ENCODE measurements at places on chromosomes 12 and 14.

DNA sequence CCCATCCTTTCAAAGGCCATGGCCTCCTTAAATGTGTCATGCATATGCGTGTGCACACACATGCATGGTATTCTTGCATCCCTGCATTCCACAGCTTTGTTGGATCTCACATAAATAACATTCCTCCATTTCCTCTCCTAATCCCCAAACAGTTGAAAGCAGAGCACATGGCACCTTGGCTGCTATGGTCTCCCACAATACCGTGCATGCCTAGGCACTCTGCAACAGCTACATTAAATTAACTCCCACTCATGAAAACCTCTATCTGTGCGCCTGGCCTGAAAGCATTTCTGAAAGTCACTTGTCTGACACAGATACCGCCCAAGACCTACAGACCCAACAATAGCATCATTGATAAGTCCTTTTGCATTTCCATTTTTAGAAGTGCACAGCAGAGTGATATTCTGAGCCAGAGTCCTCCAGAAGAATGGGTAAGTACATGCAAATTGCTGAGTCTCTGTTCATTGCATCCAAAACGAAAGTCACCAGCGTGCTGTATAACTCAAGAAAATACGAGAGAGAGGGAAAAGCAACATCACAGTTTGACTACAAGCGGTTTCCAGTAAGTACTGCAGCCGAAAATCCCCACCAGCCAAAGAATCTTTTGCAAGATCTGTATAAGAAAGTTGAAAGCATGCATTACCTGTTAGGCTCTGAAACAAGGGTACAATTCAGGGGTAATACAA is 436 bp downstream of the ASB2 start:
- no peak for DNase-seq

GRCh38 chr12:51744235-51744634 is 104.3 kb downstream of the FIGNL2 start:
- DNase-seq = no peak

GRCh38 chr14:90742252-90742651 is 74.0 kb downstream of the TTC7B start:
- DNase-seq = no peak

DNA sequence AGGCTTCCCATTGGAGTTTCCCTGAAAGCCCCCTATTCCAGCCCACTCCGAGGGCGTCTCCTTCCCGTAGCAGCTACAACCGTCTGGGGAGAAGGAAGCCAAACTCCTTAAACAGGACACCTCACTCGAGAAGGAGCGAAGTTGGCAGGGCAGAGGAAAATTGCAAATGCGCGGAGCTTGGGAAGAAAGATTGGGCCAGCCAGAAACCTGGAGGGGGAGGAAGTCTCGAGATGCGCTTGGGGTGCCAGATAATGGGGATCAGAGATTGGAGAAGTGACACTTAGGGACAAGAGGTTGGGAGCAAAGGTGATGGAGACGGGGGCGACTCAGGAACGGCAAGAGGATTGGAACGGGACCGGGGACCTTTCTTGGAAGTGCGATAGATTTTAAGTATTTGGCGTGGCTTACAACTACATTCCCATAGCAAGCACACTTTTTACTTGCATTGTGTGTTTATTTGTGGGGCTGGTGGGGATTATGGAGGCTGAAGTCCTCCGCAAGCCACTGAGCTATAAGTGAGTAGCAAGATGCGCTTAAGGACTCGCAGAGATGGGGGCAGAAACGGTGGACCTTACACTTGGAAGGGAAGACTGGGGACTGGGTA is 926 bp downstream of the HRK start:
- no peak for DNase-seq

- DNase-seq = no peak
Observed at GRCh38 chr12:65876898-65877721, 52.8 kb downstream of the HMGA2 start.

DNA sequence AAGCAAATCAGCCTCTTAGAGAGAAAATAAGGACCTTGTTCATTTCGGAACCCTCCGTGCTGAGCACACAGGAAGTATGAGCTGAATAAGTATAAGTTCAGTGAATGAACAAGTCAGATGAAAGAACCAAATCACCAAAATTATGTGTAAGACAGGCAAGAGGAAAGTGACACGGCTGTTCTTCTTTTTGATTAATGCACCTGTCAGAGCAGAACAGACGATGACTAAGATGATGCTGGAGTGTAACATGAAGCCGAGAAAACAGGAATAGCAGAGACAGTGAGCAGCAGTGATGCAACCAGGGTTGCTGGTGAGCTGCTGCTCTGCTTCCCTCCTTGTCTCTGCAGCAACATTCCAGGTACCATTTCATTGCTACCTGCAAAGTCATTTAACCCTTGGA is 861.1 kb downstream of the GALC start:
- peak; percentile 49 for DNase-seq

GRCh38 chr12:100699209-100699608 is 95.4 kb upstream of the ANO4 start:
- no peak for DNase-seq

DNA sequence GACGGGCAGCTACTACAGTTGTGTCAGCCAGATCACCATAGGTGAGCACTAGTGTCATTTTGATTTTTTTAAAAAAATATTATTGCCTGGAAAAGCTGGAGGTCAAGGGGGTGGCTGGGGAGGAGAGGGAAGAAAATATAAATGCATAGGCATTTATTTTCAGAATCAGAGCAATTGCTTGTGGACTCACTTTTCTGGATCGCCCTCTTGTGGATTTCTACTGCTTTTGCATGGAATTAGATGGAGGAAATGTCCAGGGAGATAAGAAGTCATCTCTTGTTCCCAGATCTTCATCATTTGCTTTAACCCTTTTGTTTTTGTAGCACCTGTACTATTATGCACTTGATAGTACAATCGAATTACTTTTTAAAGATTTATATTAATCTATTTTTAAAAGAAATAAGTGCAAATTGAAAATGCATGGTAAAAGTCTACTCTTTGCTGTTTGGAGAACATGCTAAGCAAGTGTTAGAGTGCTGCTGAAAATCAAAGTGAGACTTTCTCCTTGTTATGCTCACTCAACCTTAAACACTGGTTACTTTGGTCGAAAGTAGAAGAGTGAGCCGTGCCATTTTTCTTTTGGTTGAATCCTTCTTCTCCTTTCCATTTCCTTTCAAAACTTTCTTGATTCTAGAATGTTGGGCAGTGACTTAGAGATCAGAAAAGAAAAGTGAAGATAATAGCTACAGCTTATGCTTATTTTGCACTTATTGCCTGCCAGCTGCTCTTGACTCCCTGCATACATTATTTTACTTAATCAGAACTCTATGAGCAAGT is 60.6 kb upstream of the ANO4 start:
- DNase-seq = peak; percentile 15

- DNase-seq = no peak
Observed at GRCh38 chr14:95248432-95248831, 71.3 kb downstream of the CLMN start.

DNA sequence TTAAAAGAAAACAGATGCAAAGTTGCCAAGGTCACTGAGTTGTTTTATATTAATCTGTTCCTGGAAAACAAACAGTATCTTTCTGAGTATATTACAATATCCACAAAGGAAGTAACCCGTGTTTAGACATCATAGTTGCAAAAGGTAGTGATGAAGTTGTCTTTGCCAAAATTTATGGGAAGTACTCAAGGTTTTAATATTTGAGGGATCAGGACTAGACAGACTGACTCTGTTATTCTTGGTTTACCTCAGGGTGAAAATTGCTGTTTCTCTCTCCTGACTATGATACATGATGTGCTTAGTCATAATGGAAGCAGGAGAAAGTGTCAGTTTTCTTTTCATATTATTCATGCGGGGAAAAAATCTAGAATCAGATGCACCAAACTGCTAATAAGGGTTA is 28.3 kb downstream of the TMEM233 start:
- no peak for DNase-seq

GRCh38 chr12:61538951-61539350 is 721.3 kb upstream of the USP15 start:
- DNase-seq = no peak

DNA sequence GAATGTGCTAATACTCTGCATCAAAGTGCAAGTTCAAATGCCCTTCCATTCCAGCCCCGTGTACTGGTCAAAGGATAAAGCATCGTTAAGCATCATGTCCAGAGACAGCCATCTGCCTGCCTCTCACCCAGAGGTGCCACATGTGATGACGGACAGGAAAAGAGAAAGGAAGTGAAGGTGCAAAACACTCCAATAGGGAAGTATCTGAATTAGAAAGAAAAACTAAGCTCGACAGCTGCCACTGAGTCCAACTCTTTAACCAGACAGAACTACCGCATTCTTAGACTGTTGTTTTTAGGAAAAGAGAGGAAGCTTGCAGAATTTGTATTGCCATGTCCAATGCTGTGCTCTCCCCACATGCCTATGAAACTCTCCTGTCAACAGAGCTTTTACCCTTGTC is 465.0 kb upstream of the SOX5 start:
- DNase-seq = no peak

DNA sequence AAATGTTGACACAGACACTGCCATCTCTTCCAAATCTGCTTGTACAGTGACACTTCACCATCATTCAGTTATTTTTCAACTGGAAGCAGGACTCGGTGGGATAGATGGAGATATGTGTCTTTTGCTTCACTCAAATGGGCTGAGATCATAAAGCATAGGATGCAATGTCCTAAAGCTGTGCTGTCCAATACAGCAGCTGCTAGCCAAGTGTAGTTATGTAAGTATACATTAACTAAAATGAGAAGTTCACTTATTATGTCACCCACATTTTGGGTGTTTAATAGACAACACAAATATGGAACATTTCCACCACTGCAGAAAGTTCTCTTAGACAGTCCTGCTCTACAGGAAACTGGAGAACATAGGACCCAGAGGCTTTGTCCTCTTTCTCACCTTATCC is 43.6 kb downstream of the AREL1 start:
- DNase-seq = no peak

- DNase-seq = no peak
Observed at GRCh38 chr14:90691627-90692026, 124.6 kb downstream of the TTC7B start.

GRCh38 chr12:106841510-106842302 is 67.2 kb downstream of the RIC8B start:
- DNase-seq = peak; percentile 31

- no peak for DNase-seq
Observed at GRCh38 chr12:107570721-107571120, 114.9 kb upstream of the PWP1 start.

DNA sequence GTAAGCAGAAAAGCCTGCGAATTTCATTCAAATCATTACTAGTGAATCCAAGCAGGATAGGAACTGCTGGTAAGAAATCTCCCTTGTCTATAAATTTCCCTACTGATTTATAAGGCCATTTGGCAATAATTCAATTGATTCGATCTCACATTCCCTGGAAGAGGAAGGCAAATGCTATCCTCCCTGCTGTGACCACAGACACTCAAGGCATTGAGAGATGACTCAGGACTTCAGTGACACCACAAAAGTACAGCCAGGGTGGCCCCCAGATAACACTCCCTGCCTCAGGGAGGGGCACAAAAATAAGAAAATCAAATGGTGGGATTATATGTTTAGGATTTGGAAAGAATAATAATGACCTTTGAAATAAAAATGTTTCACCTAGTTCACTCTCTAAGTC is 162.7 kb downstream of the GRIP1 start:
- DNase-seq = no peak

DNA sequence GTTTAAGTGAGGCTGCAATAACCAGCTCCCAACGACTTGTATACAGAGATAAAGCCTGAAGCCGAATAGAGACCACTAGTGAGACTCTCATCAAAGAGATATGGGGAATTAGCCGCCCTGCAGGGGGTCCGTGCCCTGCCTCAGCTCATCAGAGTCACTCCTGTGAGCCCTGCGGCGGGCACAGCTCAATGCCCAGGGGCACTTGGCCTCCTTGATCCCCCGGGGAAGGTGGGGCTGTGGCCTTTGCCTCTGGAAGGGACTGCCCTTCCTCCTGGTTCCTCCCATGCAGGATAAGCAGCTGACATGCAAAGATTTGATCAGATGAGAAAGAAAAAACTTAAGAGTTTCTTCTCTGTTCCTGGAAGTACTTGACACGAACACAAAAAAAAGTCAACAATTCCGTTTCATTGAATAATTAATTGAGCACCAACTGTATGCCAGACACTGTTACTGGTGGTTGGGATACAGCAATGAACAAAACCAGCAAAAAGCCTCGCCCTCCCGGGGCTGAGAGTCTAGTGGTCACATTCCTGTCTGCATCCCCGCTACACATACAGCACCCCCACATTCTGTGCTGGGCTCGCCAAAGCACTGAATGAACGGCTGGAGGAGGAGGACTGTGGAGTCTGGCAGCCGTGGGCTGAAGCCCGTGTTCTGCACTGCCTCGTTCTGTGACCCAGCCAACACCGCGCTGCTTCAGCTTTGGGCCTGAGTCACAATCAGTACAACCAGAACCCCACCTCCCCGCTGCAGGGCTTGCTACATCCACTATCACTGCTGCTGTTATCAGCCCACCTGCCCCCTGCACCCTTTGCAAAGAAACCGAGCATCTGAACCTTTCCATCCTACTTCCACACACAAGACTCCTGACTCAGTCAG is 10.3 kb downstream of the TTC7B start:
- DNase-seq = peak; percentile 50

DNA sequence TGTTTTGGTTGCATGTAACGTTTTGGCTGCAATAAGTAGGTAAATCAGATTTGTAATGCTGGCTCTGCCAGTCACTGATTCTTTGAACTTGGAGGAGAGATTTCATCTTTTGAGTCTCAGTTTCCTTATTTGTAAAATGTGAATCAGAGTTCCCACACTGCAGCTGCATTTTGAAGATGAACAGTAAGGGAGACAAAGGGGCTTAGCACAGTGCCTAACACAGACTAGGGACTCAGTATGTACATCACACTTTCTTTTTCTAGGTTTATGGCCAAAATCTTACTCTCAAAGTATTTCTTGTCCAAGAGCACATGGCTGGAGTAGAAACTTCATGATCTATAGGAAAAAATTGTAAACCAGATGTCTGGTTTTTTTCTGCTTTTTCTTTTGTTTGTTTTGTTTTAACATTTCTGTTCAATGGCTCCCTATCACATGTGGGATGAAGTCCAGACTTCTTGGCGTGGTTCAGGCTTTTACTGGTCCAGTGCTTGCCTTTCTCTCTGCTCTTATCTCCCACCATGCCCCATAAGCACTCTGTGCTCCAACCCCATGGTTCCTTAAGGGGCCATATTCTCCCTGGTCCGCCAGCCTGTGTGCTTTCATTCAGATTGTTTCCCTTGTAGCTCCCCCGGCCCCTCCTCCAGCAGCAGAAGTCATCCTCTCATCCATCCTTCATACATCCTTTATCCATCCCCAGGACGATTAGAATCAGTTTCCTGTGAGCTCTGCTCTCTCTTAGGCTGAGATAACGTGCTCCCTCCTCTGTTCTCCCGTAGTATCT is 58.0 kb downstream of the SYNE2 start:
- no peak for DNase-seq

DNA sequence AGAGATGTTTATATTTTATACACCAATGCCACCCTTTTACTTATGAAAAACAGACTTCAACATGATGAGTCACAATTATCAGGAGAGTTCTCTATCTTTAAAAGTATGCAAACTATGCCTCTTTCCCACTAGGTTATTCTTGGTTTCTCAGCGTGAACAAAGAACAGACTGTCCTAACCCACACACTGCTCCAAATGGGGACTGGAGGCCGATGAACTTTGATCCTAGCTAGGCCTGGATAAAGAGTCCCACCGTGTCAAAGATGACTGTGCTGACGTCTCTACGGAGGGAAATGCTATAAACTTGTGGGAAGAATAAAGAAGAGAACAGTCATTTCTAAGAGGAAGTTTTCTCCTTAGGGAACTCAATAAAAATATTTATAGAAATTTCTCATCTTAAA is 160.1 kb downstream of the EPS8 start:
- DNase-seq = peak; percentile 36

- no peak for DNase-seq
Observed at GRCh38 chr12:42918443-42918842, 328.9 kb upstream of the PRICKLE1 start.

GRCh38 chr12:31849090-31849687 is 110.0 kb upstream of the RESF1 start:
- no peak for DNase-seq

Data from putamen (tissue), 1 donor.